ENCODE measurements at places on chromosomes 6 and 20.

GRCh38 chr20:59636766-59637370, 32.5 kb downstream of the PHACTR3 start:
- DNase-seq: no peak

DNA sequence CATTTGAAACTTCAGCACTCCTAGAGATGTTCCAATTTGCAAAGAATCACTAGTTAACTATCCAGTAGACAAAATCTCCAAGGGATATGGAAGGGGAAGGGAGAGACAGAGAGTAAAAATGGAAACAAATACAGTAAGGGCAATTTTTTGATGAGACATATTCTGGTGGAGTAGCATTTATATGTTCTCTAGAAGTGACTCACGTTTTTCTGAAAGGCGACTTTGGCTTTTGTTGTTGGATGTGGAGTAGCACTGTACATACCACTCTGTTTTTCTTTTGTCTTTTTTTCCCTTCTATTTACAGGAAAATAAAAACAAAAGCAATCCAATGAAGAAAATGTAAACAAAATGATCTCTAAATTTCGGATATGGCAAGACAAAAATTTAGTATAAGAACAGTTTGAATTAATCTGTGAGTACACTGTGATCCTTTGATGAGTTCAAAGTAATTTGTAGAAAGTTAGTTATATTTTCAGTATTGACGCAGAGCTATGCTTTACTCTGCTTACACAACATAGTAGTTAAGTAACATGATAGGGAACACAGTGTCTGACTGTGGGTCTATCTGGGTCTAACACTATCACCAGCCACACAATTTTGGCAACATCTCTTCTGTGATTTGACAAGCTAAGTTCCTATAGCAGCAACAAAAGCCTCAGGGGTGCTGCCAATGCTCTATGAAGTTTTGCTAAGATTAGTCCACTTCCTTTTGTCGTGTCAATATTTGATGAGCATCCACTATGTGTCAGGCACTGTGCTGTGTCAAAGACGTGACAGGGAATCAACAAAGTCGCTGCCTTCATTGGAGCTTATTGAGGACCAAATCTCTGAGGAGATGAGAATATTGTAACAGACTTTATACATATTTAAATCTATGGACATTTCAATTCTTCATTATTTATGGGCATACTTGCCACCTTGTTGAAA, 27.3 kb upstream of the TAGAP start:
- DNase-seq: no peak

DNA sequence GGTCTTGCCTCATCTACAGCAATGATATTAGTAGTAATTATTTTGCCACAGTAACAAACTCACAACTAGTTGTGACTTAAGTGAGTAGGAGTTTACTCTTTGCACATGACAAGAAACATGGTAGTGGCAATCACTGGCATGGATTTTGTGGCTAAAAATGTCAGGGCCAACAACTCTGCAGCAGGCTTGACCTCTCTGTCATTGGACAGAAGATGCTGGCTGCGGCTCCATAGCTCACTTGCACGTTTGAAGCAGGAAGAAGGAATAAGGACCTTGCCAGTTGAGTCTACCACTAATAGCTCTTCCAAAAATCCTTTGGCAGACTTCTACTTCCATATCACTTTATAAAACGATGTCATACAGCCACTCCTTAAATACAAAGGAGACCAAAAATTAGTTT, 117.3 kb downstream of the ADGRG6 start:
- DNase-seq: no peak

GRCh38 chr6:75206576-75207342, 906 bp upstream of the COL12A1 start:
- DNase-seq: no peak

DNA sequence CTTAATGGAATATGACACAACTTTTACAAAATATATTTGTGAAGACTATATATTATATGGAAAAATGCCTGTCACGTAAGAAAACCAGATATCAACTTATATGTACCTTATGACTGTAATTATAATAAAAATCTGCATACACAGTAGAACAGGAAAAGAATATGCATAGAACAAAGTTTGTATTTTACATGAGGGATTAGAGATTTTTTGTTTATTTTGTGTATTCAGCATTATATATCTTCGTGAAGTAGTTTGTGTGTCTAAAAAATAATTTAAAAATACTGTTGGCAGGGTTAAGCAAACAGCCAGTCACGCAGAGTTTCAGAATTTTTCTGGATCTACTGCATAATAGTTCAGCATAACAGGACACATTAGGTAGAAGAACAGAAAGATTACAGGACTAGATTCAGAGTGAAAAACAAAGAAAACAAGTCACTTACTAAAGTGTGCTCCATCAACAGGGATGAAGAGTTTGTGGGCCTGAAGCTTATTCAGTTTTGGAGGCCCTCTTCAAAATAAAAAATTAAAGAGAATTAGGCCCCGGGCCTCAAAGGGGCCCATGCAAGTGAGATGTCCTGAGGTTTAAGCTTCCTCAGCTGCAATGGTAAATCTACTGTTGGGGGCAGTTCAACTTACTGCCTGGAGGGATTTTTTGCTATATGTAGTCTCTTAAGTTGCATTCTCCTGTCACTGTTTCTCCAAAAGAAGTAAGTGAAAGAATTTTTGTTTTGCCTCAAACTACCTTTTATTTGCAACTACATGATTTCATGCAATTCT, 16.3 kb downstream of the TXLNB start:
- no peak for DNase-seq

DNA sequence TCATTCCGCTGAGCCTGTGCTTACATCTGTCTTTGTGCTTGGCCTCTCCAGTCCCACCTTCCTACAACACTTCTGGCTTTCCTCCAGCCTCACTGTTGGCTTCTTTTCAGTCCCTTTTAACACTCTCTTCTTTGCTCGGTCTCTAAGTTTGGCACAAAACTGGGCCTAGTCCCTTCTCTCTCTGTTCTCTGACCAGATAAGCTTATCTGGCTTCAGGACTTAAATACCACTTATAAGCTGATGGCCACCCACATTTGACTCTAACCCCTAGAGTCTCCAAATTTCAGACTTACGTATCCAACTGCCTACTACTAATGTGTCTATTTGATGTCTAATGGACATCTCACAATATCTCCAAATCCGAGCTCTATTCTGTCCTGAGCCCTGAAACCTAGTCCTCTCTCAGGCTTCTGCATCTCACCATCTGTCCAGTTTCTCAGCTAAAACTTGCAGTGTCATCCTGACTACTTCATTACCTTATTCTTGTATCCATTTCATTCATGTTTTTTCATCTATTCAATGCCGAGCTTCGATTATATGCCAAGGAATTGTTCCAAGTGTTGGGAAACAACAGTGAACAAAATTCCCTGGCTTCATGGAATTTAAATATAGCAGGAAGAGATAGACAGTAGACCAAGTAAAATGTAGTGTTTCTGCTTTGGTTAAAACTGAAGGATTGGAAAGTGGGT, 40.1 kb downstream of the TBPL1 start:
- DNase-seq: no peak

DNA sequence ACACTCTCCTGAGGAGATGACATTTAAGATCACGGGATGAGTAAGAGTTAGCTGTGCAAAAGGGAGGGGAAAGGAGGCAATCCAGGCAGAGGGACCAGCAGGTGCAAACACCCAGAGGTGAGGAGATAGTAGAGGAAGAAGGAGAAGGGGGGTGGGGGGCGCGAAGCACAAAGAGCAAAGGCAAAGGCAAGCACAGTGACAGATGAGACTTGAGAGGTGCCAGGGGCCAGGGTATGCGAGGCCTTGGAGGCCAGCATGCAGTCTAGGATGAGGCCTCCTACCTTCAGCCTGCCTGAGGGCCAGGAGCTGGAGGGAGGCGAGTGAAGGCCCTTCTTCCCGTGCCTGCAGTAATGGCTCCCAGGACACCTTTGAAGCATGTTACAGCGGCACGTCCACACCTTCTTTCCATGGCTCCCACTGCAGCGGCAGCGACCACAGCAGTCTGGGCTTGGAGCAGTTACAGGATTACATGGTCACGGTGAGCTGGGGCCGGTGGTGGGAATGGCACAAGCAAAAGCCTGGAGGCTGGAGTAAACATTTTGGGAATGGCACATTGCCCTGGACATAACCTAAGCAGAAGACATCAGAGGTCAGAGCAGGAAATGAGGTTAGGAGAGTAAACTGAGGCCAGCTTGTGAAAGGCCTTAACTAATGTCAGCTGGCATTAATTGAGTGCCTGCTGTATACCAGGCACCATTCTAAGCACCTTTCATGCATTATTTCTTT, 18.6 kb downstream of the CCM2L start:
- DNase-seq: no peak

DNA sequence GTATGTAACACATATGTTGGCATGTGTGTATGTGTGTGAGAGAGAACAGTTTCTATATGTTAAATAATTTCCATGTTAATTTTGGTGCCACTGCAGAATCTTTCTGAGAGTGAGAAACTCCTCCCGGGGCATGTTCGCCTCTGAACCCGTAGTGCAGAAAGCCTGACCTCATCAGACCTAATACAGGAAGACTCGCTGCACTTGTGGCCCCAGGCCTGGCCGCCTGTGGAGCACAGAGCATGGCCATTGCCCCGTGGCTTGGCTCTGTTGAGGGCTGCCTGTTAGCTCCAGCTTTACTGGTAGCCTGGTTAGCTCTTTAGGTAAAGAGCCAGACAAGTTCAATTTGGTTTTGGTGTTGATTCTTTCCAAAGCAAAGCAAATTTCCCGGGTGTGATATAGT, 25.5 kb downstream of the FARS2 start:
- no peak for DNase-seq
